Hematopoietic multipotent progenitor cell treated with erythropoietin and hydrocortisone succinate and interleukin-3 and kit ligand, for 15 days (in vitro differentiated cells): ENCODE measurements at places on chromosomes 6 and 20.

DNA sequence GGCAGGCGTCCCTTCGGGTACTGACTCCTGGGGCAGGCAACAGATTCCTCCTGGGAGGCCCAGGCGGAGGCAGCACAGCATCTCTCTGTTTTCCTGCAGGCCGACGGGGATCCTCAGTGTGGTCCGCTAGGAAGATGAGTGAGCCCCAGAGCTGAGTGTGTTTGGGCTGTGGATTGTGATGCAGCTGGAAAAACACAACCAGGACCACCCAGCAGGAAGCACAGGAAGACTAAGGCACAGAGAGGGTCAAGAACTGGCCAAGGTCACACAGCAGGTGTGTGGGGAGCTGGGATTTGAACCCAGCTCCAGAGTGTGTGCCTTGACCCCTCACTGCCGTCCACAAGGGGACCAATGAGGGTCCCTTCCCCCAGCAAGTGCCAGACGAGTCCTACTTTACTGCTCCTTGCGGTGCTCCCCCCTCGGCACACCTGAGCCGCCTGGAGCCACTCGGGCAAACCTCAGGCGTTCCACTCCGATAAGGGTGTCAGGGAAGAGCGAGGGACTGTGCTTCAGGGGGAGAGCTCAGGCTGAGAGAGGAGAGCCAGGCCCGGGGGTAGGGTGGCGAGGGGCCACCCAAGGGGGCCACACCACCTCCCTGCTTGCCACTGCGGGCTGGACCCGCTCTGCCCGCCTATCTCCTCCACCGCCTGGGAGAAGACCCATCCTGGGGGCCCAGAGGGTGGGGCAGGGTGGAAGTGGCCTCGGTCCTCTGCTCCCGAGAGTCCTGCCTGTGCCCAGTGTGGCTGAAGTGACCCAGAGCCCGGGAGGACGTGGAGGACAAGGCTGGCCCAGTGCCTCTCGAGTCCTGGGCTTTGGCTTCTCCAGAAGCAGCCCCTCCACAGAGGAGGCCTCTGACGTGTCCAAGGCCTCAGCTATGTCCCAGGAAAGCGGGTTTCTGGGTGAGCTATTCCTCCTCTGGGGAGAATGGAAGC, 63.3 kb downstream of the YTHDF1 start:
- no peak for DNase-seq

GRCh38 chr6:11113038-11113437, 1.5 kb upstream of the ERVFRD-1 start:
- DNase-seq = no peak

DNA sequence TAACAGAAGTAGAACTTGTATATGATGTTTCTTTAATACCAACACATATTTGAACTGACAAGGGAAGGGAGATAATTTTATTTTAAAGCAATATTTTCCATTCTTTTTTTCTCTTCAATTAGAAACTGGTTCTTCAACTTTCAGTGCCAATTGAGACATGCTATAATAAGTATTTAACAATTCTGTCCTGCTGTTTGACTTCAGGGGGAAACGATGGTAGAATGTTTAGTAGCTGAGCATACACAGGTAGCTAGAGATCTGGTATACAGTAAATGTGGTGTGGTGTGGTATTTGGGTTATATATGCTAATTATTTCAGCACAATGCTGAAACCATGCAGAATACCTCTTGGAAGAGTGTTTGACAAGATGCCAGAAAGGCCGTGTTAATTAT, 156.9 kb downstream of the ARID1B start:
- no peak for DNase-seq

DNA sequence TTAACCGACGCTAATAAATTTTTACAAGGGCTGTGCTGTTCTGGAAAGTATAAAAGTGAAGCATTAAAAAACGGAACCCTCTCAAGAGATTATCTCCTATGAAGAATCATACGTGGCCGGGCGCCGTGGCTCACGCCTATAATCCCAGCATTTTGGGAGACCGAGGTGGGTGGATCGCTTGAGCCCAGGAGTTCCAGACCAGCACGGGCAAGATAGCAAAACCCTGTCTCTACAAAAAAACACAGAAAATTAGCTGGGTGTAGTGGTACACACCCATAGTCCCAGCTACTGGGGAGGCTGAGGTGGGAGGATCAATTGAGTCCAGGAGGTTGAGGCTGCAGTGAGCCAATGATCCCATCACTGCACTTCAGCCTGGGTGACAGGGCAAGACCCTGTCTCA, 83.4 kb downstream of the GMPR start:
- no peak for DNase-seq

DNA sequence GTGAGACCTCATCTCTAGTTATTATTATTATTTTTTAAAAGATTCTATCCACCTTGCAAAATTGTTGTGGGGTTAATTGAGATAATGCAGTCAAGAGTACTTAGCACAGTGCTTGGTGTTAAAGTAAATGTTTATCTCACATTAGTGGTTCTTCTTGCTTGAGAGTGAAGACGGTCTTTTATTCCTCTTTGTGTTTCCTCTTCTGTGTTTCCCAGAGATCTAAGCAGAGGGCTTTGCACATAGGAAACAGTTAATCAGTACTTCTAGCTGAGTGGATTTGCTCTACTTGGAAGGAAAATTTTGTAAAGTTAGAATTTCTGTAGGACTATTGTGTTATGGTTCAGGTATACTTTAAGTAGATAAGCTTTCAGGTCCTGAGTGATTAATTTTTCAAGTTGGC, 3.5 kb downstream of the ARMC2 start:
- DNase-seq = no peak

DNA sequence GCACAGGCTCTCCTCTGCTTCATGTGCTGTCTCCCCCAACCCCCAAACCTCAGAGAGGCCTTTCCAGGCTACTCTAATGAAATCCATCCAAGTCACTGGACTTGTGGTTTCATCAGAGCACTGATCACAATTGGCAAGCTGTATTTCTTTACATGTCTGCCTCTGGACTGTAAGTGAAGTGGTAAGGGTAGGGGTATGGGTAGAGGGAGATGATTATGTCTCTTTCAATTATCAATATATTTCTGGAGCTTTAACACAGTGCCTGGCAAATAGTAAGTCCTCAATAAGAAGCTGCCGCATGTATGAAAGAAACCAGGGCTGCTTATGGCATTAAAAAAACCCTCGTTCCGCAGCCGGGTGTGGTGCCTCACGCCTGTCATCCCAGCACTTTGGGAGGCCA, 5.4 kb downstream of the TRERF1 start:
- DNase-seq = no peak

DNA sequence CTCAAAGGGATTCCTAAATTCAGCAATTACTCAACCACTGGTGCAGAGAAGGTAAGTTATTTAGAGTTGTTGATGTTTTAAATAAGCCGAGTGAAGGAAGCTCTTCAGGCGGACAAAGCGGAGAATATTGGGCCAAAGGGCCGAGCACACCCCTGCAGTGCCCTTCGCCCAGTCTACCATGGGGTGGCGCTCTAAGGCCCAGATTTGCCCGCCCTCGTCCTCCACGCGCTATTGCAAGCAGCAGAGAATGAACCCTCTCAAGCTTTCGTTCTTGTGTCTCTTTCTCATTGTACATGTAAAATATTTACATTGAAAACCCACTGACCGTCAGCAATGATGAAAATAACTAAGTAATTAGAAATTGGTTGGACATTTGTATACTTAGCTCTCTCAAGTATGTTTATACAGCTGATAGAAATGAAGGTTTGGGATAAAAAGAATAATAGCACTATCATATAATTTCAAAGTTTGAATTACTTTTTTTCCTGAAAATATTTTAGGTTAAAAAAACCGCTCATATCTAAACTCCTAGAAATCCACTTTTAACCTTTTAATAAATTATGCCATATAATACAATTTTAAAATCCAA, 195.0 kb upstream of the CEP162 start:
- no peak for DNase-seq

DNA sequence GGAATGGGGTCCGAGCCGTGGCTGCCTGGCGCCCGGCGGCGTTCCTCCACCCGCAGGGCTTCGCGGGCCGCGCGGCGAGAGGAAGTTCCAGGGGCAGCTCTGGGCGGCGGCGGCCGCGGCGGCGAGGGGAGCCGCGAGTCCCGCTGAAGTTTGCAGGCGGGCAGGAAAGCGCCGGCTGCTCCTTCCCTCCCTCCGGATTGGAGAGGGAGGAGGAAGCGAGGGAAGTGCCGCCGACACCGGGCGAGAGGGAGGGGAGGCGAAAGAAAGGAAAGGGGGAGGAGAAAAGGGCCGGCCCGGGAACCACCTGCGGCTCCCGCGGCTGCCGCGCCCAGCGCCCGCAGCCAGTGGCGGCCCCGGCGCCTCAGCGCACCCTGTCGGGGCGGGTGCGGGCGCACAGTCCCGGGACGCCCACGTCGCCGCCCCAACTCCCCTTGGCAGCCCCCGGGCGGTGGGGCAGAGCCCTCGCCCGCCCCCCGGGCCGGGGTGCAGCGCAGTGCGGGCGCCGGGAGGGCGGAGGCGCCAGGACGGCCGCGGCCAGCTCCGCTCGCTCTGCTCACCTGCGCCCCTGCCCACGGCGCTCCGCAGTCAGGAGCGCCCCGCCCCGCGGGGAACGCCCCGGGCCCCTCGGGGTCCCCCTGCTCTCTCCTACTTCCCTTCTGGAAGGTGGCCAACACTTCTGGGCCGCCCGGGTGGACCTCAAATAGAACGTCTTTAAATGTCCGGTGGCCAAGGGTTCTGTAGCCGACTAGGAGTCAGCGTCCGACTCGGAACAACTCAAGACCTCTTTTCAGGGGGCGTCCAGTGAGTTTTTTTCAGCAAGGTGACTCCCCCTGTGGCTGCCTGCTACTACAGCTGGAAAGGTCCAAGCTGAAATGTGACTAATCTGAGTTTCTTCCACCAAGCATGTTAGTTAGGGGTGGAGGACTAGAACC, 80.3 kb upstream of the CCDC28A start:
- no peak for DNase-seq

GRCh38 chr20:1477896-1478490, 11.3 kb upstream of the NSFL1C start:
- no peak for DNase-seq
